ENCODE measurements at places on chromosomes 1 and 21.

GRCh38 chr1:219666242-219666641 lies 53.3 kb upstream of the ZC3H11B start:
- DNase-seq = no peak

- no peak for DNase-seq
Measured at GRCh38 chr21:35537604-35538003, 488.5 kb upstream of the RUNX1 start.

DNA sequence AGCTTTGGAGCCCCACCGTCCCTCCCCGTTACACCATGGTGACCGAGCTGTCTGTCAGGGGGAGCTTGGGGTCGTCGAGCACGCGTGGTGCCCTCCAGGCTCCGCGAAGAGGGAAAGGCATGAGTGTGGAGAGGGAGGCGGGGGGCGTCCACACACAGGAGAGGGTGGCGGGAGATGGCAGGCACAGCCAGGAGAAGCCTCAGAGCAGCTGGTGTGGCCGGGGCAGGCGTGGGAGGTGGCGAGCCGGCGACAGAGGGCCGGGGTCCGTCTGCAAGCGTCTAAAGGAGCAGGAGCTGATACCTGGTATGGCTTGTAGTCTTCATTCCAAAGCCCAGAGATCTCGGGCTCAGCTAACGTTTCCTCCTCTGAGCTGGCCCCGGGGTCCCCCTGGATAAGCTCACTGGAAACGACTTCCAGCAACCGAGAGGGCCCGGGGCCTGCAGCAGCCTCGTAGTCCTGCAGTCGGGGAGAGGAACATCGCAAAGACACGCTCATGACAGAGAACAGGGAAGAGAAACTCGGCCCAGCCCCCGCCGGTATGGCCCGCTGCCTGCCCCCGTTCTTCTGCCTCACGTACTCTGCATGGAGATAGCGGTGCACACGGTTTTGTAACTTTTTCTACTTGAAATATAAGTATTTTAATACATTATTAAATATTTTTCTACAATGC lies 37.4 kb downstream of the CFAP74 start:
- DNase-seq = no peak

- DNase-seq = no peak
Measured at GRCh38 chr1:165212229-165212628, 144.3 kb downstream of the LMX1A start.

GRCh38 chr1:244788493-244789275 lies 46.8 kb upstream of the COX20 start:
- DNase-seq = no peak

DNA sequence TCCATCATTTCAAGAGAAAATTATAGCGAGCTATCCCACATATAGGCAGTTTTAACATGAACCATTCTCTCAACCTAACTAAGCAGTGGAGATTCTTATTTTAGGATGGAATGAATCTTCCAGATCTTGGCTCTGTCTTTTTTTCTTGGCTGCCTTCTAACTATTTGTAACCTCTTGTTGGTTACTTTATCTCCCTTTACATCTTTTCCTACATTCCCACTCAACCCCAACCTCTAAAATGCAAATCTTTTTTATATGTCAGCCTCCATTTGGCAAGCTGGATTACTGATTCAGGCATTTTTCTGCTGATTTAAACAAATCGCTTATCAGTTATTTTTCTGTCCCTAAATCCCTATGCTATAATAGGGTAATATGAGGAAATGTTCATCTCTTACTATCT lies 46.9 kb upstream of the LHX8 start:
- no peak for DNase-seq

DNA sequence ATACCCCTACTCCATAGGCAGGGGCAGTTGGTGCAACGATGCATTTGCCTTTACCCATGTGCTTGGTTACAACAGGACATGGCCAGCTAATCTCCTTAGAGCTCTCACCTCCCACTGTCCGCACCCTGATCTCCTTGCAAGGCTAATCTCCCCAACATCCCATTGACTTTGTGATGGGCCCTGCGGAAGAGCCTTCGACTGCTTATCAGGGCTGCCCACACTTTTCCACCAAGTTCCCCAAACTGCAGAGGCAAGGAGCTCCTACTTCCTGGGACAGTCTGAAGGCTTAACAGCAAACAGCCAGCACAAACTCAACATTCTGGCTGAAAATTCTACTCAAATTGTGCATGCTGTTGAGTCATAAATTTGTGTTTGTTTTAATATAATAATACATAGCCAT lies 36.0 kb downstream of the C1orf94 start:
- DNase-seq = no peak

DNA sequence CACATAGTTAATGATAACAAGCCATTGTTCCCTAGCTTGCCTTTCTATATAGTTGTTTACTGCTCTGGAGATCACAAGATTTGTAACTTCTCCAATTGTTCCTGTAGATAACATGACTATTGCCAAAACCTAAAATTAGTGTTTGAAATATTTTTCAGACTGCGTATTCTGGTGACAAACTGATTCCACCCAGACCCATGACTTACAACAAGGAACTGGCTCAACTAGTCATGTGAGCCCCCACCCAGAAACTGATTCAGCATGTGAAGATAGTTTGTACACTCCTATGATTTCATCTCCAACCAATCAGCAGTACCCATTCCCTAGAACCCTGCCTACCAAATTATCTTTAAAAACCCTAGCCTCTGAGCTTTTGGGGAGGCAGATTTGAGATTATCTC lies 131.4 kb upstream of the BCL9 start:
- DNase-seq = no peak

- no peak for DNase-seq
Measured at GRCh38 chr1:58033311-58033710, 513.2 kb downstream of the OMA1 start.

DNA sequence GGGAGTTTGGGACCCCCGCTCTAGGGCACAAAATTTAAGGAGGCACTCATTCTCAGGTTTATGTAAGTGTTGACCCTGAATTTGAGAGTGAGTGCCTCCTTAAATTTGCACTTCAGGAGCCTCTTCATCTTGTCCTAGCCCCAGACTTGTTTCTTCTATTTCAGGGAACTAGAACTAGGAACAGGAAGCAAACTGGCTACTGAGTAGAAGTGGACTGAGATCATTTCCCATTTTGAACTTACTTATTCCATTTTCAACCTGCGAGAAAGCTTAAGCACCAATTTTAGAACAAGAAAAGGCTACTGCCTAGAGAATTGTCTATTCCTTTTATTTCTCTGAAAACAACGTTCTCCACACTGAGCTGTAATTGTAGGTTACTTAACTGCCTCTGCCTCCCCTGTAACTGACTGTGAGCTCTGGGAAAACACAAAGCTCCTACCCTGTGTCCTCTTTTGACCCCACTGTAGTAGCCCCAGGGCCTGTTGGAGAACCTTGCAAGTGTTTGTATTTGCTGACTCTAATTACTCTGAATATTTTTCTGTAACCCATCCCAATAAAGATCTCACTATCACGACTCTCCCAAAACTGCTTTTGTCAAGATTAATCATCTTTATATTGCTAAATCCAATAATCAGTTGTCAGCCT lies 2.5 kb downstream of the PPT1 start:
- no peak for DNase-seq

GRCh38 chr1:2502210-2502609 lies 24.2 kb downstream of the PANK4 start:
- no peak for DNase-seq

- no peak for DNase-seq
Measured at GRCh38 chr1:10324627-10325026, 74.2 kb upstream of the PGD start.

GRCh38 chr21:36076878-36077655 lies 7.2 kb downstream of the CBR1 start:
- no peak for DNase-seq

- DNase-seq = no peak
Measured at GRCh38 chr1:184152974-184153373, 101.4 kb downstream of the TSEN15 start.

All from stimulated activated CD8-positive, alpha-beta memory T cell treated with anti-CD3 and anti-CD28 coated beads, Interleukin-4, amount 100 ng/mL, for 4 hours (primary cell).